ENCODE measurements at places on chromosomes 4 and X.

- no peak for DNase-seq
Observed at GRCh38 chr4:14700083-14700482, 302.2 kb upstream of the CPEB2 start.

GRCh38 chr4:89242864-89243732 lies 64.5 kb downstream of the GPRIN3 start:
- DNase-seq = no peak

DNA sequence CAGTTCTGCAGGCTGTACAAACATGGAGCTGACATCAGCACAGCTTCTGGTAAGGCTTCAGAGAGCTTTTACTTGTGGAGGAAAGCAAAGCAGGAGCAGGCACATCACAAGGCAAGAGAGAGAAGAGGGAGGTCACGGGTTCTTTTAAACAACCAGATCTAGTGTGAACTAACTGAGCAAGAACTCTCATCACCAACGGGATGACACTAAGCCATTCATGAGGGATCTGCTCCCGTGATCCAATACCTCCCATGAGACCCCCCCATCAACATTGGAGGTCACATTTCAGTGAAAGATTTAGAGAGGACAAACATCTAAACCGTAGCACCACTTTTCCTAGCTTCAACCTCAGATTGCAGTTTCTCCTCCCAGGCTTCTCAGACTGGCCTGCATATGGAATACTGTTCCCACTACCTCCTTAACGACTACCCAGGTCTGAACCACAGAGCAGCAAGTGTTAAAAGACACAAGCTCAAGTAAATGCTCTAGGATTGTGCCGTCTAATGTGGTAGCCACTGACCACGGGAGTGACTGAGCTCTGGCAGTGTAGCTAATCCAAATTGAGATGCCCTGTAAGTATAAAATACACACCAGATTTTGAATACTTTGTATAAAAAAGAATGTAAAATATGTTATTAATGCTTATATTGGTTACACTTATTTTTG lies 192.7 kb downstream of the PTTG2 start:
- no peak for DNase-seq

- no peak for DNase-seq
Observed at GRCh38 chr4:69156913-69157312, 57.6 kb downstream of the UGT2B11 start.

DNA sequence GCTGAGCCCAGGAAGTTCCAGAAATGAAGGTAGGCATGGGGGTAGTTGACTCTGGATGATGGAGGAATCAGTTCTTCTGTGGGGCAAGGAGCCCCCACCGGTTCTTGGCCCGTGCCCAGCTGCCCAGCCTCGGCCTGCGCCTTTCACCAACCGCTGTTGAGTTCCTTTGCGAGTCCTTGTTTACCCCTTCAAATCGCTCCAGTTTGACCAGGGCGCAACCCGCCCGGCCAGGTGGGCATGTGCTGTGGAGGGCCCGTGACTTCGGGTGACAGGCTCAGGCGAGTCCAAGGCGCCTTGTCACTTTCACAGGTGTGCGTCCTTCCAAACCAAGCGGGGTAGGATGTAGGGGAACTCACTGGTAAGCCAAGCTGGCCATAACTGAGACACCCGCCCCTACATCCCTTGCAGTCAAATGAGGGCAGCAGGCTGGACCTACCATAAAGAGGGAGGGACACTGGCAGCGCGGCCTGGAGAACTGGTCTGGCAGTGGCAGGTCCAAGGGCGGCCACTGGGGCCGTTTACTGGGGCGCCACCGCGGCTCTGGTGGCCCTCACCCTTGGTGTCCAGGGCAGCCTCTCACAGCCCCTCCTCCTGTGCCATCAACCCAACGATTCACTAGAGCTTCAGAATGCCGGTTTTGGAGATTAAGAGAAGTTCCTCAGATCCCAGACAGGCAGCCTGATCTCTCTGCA lies 160.3 kb upstream of the ZIC3 start:
- DNase-seq = no peak

DNA sequence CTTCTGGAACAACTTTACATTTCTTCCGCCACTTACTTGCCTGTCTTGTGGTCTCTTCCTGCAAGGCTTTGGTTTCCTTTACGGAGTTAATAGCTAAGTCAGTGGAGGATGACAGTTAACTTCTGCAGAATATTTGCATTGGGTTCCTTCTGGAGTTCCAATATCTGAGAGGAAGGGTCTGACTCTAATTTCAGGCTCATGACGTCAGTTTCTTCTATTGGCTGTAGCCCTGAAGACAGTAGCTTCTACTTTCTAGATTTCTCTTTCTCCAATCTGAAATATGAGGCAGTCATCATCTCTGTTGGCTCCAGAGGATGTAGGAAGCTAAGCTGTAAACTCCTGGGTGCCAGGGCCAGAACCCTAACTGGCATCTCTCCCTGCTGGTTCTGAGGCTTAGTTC lies 76.7 kb downstream of the FRMPD3 start:
- DNase-seq = no peak

DNA sequence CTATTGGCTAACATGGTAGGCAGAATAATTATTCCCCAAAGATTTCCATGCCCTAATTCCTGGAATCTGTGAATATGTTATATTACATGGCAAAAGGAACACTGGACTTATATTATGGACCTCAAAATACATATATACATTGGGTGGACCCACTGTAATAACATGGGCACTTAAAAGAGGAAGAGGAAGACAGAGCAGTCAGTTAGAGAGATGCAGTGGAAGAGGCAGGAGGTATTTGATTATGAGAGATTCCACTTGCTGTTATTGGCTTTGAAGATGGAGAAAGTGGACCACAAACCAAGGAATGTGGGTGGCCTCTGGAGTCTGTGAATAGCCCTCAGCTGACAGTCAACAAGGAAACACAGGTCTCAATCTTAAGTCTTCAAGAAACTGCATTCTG lies 14.0 kb upstream of the ART3 start:
- no peak for DNase-seq

Data from heart left ventricle (tissue), 16 donors.